ENCODE measurements at places on chromosomes 13 and 19.

DNA sequence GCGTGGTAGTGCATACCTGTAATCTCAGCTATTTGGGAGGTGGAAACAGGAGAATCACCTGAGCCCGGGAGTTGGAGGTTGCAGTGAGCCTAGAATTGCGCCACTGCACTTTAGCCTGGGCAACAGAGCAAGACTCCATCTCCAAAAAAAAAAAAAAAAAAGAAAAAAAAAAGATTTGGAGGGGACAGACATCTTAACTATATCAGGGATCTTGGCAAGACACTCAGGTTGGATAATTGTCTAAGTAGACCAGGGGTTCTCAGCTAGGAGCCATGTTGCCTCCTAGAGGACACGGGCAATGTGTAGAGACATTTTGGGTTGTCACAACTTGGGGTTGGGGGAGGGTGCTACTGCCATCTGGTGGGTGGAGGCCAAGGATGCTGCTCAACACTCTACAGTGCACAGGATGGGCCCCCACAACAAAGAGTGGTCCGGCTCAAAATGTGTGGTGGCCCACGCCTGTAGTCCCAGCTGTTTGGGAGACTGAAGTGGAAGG, 1.9 kb upstream of the ZNF580 start:
- no peak for DNase-seq

DNA sequence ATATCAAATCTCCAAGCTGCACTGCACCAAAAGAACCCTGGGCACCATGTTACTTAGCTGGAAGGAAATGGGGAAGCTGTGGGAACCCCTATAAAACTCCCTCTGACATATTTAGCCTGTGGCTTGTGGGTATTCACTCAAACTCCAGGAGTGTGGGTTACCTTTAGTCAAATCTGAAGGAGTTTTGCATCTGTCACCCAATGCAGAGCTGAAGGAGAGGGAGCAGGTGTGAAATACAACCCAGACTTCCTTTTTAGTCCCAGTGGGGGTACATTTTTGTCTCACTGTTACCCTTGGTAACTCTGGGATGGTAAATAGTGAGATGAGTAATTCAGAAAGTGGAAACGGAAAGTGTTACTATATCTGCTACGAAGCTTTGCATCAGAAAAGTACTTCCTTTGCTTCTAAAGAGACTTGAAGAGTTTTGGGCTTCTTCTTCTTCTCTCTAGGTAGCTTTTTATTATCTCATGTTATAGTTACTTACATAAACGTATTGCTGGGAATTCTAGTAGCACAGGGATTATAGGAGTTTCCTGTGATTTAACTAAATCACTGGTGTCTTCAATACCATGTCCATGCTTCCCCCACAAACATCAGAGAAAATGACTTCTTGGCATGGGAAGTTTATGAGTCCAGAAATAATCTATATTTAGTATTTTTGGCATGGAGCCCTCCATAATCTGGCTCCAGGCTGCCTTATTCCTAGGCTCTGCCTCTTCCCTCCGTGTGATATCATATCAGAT, 105.9 kb downstream of the AKAP11 start:
- no peak for DNase-seq

DNA sequence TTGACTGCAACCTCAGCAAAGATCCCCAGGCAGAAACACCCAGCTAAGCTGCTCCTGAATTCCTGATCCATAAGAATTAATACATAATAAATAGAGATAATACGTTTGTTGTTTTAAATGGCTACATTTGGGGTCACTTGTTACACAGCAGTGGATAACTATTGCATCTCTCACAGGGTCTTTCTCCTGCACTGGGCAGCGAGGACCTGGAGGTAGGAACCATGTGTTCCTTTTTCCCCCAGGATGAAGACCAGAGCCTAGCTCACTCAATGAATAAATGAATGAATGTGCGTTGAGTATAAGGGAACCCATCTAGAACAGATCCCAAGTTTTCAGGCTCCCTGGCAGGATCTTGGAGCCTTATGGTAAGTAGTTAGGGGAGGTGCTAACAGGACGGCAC, 30.7 kb downstream of the F2RL3 start:
- DNase-seq = no peak

GRCh38 chr13:108212886-108213285, 2.5 kb downstream of the LIG4 start:
- no peak for DNase-seq

- no peak for DNase-seq
These were observed 42.3 kb upstream of the MEDAG start for GRCh38 chr13:30863796-30864195.

Data from omental fat pad (tissue), 4 donors.